ENCODE measurements at places on chromosomes 3 and 15.

DNA sequence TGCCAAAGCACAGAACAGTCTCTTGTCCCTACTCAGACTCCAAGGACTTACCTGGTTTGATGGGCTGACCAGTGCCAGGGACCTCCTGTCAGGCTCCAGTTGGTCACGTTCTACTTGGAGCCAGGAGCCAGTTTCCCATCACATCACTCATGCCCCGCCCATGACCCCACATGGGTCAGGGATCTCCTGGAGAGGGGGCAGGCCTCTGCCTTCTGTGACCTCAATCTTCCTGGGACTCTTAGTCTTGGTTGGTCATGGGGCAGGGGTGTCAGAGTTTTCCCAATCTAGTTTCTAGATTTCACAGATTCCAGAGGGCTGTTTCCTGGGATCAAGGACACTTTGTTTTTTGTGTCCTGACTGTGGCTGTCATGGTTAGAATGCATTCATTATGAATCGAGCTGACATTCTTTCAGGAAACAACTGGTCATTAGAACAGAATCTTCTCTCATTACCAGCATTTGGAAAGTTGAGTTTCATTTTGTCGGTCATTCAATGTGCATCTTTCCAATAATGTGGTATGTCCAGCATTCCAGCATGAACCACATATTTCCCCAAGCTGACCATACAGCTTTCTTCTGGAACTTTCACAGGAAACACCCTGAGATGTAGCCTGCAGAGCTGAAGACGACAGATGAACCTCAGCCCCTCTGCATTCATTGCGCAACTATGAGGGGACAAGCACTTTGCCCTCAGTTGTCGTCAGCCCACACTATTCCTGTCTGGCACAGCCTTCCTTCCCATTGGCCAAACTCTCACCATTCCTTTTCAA lies 19.8 kb downstream of the CYP19A1 start:
- no peak for DNase-seq

GRCh38 chr3:58697561-58697960 lies 31.0 kb upstream of the FAM3D start:
- no peak for DNase-seq

DNA sequence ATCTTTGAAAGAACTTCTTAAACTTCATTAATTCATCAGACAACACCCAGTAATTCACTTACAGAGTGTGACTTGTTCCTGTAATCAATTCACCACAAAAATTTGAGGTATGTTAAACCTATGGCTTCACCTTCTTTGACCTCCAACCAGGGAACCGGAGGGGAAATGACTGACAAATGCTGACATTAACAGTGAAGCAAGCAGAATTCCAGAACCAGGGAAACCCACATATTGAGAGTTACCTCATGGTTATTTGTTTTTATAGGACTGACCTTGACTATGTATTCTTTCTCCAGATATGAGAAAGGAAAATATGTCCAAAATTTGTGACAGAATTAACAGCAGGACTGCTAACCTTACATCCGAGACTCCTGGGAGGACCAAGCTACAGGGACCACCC lies 2.7 kb downstream of the P3H2 start:
- no peak for DNase-seq

- DNase-seq: no peak
Measured at GRCh38 chr3:115788921-115789470, 165.7 kb downstream of the GAP43 start.

DNA sequence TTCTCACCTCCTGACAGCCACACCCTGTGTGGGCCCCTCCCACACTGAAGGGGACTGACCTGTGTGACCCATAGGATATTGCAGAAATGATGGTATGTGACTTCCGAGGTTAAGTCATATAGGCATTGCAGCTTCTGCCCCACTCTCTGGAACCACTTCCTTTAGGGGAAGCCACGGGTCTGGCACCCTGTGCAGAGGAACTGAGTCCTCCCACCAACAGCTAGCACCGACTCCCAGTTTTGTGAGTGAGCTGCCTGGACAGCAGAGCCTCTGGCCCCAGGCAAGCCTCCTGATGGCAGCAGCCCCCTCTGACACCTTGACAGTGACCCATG lies 24.6 kb upstream of the SLC6A6 start:
- DNase-seq: no peak

GRCh38 chr15:42741710-42742109 lies 4.8 kb upstream of the CDAN1 start:
- no peak for DNase-seq

GRCh38 chr15:51331141-51331540 lies 7.3 kb downstream of the CYP19A1 start:
- no peak for DNase-seq

- DNase-seq: no peak
Measured at GRCh38 chr3:157059661-157060060, 100.3 kb downstream of the CCNL1 start.

DNA sequence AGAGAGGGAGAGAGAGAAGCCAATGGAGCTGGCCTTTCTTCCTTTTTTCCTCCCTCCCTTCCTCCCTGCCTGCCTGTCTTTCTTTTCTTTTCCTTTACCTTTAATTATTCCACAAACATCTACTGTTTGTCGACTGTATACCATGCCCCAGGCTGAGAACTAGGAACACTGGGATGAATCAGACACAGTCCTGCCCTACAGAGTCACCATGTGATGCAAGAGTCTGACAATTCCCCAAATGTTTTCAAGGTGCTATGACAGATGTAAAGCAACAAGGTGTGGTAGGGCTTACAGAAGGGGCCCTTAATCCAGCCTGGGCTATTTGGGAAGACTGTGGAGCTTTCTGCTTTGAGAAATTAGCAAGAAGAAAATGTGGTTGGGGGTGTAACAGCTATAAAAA lies 4.0 kb upstream of the SPSB4 start:
- no peak for DNase-seq

- DNase-seq: no peak
Measured at GRCh38 chr3:169969174-169970095, 2.8 kb downstream of the SEC62 start.

GRCh38 chr3:12503126-12503957 lies 19.1 kb downstream of the TSEN2 start:
- no peak for DNase-seq

- no peak for DNase-seq
Measured at GRCh38 chr3:132625613-132626012, 28.5 kb downstream of the ACKR4 start.

DNA sequence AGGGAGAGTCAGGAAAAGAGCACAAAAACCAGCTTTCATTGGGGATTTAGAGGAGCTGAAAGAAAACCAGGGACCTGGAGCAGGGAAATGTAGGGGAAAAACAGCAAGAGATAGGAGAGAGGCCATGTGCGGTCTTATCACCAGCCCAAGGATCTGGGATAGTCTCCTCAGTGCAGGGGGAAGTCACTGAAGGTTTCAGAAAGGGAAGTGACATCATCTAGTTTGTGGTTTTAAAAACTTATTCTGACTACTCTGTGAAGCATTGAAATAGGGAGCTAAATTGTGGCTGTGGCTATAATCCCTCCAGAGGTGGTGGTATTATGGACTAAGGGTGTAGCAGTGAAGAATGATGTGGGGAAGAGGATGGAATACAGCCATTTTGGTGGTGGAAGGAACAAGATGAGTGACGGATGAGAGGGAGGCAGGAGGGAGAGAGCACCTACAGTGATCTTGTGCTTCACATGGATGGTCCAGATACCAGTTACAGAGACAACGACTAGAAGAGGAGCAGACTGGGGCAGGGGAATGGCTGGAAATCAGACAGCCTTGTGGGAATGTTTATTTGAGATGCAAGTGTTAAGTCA lies 72.7 kb downstream of the HMG20A start:
- no peak for DNase-seq

GRCh38 chr3:18079739-18080138 lies 337.3 kb upstream of the TBC1D5 start:
- no peak for DNase-seq

DNA sequence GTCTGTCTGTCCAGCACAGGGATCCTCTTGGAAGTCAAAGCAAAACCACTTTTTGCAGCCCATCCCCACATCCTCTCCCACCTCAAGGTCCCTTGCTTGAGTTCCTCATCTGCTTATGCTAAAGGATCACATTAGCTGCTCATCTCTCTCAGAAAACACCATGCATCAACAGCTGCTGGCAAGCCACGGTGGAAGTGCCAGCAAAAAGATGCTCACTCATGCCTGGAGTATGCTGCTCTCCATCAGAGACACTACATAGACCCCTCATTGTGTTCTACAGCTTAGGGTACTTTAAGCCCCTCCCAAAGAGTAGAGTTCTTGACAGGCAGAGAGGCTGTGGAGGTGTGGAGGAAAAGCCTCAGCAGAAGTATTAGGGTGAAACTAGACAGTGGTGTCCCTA lies 94.6 kb upstream of the COL8A1 start:
- no peak for DNase-seq

GRCh38 chr3:5729852-5730251 lies 542.3 kb downstream of the EDEM1 start:
- peak; percentile 11 for DNase-seq

- no peak for DNase-seq
Measured at GRCh38 chr15:91611561-91612323, 241.8 kb upstream of the SLCO3A1 start.

- DNase-seq: no peak
Measured at GRCh38 chr3:53804697-53805462, 41.3 kb downstream of the CHDH start.

DNA sequence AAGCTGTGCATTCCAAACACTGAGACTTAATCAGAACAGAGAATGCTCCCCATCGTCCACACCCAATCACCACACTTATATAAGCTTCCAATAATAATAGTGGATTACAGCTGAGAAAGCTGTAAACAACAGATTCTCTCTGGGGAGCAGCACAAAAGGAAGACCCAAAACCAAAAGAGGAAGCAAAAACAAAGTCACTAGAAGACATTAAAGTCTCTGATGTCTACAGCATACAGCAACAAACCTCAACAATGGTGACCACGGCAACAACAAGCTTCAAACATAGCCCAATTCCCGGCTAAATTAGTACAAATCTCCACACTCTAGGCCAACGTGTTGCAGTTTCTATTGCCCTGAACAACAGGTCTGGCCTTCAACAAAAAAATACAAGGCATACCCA lies 37.7 kb downstream of the ZDHHC23 start:
- DNase-seq: no peak

GRCh38 chr3:99999536-99999935 lies 114.8 kb downstream of the FILIP1L start:
- no peak for DNase-seq

DNA sequence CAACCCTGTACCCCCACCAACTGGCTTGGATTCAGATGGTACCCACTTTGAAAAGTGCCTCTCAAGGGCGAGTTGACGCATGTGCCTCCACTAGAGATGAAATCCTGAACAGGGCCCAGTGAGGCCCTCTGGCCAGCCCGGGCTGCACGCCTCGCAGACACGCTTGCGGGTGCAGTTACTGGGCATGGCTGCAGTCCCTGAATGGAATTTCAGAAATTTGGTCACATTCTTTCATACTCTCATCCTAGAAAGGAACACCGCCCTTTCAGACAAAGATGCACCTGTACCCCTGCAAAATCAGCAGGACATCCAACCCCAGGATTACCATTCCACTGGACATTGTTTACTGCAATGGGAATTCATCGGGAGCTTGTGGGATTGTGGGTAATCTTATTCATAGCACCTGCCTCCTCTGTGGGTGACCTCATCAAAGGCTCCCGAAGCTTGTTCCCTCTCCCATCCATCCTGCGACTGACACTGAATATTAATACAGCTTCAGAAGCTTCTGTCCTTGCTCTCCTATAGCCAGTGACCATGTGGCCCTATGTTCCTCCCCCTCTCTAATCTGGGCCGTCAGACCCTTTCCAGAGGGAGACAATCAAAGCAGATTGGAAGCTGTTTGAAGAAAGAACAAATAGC lies 42.5 kb upstream of the TPM1 start:
- no peak for DNase-seq

DNA sequence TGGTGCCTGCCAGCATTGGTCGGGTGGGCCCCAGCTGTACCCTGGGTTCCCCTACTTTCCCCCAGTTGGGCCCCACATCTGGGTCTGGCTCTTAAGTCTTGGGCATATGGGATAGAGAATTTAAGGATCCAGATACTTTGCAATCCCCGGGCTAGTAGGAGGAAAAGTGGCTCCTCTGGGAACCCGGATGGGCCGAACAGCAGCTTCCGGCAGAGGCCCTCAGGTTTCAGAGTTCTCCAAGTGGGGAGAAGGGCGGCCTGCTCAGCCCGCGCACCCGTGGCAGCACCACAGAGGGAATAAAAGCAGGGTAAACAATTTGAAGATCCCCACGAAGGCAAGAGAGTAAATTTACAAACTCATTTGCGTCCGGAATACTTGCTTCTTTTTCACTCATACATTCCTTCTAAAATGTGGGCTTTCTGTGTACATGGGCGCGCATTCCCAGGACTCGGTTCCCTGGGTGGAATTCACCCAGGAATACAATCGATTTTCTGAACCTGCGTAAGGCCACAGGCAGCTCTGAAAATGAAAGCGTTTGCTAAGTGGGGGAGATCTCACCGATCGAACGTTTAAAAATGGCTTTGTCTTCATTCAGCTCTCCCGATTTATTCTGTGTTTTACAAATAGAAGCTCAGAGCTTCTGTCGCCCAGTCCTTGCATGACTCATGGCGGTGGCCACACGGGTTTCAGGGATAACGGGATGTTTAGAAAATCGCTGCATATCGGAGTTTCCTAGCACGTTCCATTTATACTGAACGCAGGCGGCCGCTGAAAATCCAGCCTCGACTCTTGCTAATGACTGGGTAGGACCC lies 74.0 kb upstream of the POLG start:
- DNase-seq: no peak

GRCh38 chr3:176789947-176790346 lies 407.3 kb downstream of the TBL1XR1 start:
- no peak for DNase-seq

DNA sequence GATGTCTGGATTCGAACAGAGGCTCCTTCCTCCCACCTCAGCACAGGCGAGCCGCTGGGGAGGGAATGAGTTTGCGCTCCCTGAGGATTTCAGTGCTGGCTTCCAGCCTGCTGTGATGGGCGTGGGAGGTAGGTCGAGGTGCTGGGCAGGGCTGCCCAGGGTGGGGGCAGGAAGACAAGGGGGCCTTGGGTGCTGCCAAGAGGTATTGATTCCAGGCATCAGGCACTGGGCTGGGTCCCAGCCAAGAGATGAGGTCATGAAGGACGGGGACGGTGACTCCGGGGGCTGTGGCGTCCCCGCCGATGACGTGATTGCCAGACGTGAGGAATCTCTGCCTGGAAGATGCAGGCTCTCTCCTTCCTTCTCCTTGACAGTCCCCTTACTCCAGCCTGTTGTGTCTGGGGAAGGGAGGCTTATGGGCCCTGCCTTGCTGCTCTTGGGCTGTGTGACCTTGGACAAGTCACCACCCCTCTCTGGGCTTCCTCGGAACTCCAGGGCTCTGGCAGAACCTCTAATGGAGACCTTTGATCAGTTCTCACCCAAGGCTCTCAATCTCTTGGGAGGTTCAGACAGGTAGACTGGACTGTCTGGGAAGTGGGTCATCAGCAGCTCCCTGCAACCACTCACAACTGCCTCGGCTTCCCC lies 116.8 kb downstream of the FBLN2 start:
- no peak for DNase-seq

DNA sequence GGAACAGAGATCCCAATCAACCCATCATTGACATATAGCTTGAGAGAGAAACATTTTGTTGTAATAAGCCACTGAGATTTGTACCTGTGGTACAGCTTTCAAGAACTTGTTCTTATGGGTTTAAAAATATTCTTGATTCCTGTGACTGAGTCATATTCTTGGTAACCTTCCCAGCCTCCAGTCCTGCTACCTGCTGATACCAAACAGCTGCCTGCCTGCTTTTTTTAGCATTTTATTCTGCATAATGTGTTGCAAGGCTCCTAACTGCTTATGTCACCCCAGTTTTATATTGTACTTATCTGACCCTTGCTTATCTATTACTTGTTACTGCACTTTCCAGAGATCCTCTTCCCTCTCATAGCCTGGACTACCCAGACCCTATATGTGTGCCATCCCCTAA lies 349.3 kb upstream of the SOX2 start:
- DNase-seq: no peak

- no peak for DNase-seq
Measured at GRCh38 chr3:81154611-81155143, 606.8 kb downstream of the GBE1 start.

Measured in H7 (cell line).